ENCODE measurements at places on chromosomes 11 and 22. TPM values are rescaled to one million over a fixed set of nuclear protein-coding genes. Genes with fewer than 3 reads are reported as not detected.

DNA sequence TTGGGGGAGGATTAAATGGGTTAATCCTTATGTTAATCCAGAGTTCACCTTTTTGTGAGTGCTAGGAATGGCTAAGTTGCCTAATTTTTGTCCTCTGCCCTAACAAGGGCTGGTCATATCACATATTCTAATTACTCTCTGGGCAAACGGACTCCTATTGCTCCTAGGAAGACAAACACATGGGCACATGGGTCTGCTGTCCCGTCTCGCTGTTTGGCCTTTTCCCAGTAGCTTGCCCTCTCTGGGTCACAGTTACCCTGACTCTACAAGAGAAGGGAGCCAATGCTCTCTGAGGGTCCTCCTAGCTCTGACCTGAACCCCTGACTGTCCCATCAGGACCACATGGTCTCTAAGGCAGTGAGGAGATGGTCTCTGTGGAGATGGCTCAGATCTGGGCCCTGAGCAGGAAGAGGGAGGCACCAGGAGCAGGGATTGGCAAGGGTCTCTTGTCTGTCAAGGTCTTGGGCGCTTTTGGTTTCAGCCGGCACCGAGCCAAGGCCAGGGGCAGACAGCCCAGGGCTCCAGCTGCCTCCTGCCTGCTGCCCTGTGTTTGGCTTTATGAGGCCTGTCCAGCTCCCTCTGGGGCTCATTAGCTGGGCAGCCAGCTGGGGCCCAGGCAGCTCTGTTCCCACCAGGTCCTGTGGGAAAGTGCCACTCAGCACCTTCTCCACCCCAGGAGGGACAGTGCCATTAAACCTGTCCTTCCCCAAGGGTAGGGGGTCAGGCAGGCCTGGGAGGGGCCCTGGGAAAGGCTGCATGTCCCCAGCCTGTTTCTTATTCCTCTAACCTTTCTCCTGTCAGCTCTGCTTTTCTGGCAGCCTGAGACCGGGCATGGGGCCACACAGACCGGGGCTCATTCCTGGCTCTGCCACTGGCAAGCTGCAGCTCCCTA is 559.9 kb downstream of the MN1 start:
- H3K27ac ChIP-seq, result no peak overlapping the region
- H3K36me3 ChIP-seq, result no peaks in the 10 kb centered on the region
- no peak for DNase-seq
- no peaks in the 10 kb centered on the region for H3K4me1 ChIP-seq

The RPL27A gene
- 1,081 TPM for total RNA-seq

- H3K36me3 ChIP-seq, result peaks cover 2% of the 10 kb centered on the region
- H3K4me3 ChIP-seq, result no peak overlapping the region
Observed at GRCh38 chr22:36613958-36614357, 85.0 kb upstream of the EIF3D start.

The CECR2 gene
- 0.77 TPM for total RNA-seq

- no peak overlapping the region for H3K4me3 ChIP-seq
- H3K27ac ChIP-seq, result no peak overlapping the region
- H3K36me3 ChIP-seq, result no peaks in the 10 kb centered on the region
- no peak for DNase-seq
- H3K4me1 ChIP-seq, result peaks cover 28% of the 10 kb centered on the region
Observed at GRCh38 chr11:11963842-11964773, 44.3 kb downstream of the DKK3 start.

- H3K27ac ChIP-seq, result no peak overlapping the region
- no peak for DNase-seq
- no peak overlapping the region for H3K4me3 ChIP-seq
- H3K36me3 ChIP-seq, result peaks cover 13% of the 10 kb centered on the region
Observed at GRCh38 chr11:2815762-2816496, 69.6 kb downstream of the CDKN1C start.

Data from activated T-cell treated with anti-CD3 and anti-CD28 coated beads, Interleukin-2, amount 50 U/mL, for 72 hours (primary cell).